Tibial nerve (tissue), 4 donors: ENCODE measurements at places on chromosomes 1 and 21.

GRCh38 chr1:157335056-157335455, 196.9 kb upstream of the ETV3 start:
- no peak for DNase-seq

DNA sequence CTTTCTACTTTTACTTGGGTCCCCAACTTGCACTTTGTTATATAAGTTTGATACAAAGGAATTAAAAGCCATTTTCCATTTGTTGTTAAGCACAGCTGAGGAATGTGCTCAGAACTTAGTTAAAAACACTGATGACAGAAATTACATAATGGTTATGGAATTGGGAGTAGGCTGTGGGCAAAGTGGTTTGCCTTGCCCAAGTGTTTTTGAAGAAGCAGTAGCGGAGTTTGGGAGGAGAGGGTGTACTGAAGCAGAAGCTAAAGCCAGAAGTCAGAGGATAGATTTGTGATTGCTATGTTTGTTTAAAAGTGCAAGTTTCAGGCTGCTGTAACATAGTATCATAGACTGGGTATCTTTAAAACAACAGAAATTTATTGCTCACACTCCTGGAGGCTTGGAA, 391.8 kb downstream of the DUSP10 start:
- DNase-seq = no peak

DNA sequence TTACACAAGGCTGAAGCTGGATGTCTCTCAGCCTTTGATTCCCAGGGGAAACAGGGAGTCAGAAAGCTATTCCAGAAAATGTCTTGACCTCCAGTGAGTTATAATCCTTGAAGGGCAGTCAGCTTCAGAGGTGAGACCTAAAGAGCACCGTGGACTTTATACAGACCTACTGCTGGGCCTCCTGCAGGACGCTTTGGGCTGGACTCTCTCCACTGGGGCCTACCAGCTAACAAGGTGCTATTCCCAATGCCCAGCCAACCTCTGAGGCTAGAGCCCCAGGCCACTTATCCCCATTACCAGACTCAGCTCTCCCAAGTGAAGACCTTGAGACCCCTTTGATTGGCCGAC, 6.6 kb downstream of the SETD4 start:
- no peak for DNase-seq

DNA sequence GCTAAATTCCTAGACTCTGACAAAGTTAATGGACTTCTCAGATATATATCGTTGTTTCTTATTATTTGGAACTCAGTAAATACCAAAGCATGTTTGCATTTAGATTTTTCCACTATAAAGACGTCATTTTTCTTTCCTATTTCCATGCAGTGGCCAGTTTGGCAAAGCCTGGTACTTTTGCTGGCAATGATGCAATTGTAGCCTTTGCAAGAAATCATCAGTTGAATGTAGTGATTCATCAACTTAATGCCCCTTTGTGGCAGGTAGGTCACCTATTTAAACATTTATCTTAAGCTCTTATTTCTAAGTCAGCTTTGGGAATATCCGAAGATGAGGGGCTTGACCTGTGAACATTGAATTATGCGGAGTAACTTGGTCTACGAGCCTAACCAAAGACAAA, 12.0 kb downstream of the OTUD3 start:
- no peak for DNase-seq

DNA sequence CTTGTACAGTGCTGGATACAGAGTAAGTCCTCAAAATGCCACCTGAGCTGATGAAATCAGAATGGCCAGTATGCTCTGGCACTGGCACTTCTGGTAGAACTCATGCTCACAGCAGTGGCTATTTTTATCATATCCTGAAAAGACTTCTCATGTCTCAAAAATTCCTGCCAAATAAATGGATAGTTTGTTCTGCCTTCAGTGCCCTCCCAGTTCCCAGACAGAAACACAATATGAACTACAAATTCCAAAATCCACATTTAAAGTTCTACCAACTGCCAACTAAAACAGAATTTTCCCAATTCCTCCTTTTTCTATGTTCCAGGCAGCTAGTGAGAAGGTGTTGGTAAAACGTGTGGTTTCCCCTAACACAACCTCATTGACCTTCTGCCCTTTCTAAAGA, 51.4 kb upstream of the RGS1 start:
- no peak for DNase-seq

DNA sequence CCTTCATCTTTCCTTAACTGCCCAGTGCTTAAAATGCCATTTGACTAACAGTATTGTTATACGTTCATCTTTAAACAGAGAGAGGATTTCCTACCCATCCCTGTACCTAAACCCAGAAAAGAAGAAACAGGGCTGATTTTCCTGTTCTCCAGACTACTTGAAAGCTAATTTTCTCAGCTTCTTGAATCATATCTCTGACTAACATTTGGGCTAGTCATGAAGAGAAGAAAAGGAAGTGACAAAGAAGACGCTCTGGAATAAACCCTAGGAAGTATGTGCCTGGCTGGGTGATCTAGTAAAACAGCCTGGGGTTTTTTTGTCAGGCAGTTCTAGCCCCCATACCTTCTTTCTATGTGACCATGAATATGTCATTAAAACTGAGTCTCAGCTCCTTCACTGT, 44.8 kb upstream of the SGIP1 start:
- no peak for DNase-seq

- no peak for DNase-seq
Observed at GRCh38 chr1:98653123-98653522, 8.4 kb upstream of the SNX7 start.

DNA sequence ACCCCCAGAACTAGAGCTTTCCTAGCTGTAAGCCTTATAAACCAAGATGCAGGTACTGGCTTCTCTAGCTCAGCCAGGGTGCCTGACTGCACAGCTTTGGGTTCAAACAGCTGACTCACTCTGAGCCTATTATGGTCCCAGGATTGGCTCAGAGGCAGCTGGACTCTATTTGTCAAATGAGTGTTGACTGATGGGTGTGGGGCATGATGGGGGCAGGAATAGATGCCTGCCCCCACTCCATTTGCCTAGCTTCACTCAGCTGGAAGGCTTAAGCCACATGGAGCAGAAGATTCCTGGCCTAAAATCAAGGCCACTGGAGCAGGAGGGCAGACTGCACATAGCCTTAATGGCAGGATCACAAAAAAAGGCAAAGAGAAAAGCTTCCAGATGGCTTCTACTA, 90.5 kb downstream of the PIK3R3 start:
- no peak for DNase-seq

DNA sequence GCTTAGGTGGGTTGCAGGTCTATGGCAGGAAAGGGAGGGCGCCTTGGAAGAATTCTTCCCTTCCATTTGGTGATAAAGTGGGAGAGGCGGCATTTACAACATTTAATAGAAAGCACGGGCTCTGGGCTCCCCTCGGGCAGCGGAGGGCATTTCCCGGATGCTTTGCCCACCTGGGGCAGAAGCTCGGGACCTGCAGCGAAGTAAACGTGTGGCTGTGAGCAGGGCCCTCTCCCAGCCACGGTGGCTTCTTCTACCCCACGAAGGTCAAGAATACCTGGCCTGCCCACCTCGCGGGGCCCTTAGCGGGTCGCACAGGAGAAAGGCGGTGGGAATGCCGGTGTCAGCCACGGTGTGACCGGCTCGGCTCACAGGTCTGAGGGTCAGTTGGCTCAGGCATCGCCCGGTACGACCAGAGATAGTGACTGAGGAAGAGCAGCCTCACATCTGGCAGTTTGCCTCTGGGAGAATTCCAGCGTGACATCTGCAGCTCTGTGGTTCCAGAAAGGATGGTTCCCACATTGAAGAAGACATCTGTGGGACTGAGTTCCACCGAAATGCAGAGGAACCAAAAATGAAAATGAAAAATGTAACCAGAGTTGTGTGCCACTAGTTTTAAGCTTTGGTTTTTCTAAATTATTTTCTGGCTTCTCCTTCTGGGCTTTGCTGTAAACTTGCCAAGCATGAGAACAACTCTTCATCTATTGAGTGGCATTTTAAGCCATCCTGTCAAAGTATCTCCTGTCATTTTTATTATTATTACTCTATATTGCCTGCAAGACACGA, 720 bp upstream of the F3 start:
- DNase-seq = peak; percentile 50

- DNase-seq = no peak
Observed at GRCh38 chr21:46621457-46622182, 13.9 kb upstream of the PRMT2 start.

- DNase-seq = no peak
Observed at GRCh38 chr1:226678251-226678650, 60.8 kb downstream of the ITPKB start.

- no peak for DNase-seq
Observed at GRCh38 chr1:233865902-233866301, 38.6 kb upstream of the SLC35F3 start.

DNA sequence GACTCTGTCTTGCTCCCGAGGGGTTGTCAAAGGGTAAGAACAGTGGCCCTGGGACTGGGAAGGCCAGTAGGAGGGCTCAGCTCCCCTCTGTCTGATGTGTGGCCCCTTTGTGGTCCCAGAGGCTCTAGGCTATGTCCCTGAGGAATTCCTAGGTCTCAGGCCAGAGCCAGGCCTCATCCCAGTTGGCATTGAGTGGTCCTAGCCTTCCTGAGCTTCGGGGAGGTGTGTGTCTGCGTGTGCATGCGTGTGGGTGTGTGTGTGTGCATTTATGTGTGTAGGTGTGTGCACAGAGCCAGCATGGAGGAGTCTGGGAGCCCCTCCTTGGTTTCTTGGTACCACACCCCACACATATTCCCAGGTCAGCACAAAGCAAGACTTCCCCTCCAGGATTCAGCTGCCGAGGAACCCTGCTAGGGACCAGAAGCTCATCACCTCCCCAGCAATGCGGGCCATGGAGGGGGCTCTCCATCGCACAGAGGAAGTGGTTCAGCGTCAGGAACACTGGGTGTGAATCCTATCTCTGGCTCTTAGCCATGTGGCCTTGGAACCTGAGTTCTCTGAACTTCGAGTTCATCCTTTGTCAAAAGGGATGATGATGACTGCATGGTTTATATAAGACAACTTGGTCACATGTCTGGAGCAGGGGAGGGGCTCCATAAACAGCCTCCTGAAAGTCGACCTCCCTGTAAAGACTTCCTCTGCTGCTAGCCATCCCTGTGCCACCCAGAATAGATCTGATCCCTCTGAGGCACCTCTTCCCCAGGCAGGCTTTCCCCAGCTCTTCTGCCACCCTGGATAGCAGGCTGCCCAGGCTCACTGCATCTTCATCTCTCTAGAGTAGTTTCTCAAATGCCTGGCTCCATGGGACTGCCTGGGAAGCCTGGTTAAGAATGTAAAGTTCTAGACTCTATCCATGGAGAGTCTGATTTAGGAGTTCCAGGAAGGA, 8.3 kb upstream of the EPS8L3 start:
- DNase-seq = no peak

DNA sequence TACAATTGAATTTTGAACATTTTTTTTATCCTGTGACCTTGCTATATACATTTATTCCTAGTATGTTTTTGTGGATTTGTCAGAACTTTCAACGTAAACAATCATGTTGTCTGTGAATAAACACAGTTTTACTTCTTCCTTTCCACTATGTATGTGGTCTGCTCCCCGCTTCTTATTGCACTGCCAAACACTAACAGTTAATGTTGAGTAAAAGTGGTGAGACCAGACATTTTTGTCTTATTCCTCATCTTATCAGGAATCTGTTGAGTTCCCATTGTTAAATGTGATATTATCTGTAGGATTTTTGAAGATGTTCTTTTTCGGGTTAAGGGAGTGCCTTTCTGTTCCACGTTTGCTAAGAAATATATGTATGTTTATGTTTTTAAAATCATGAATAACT, 45.9 kb downstream of the CAMSAP2 start:
- no peak for DNase-seq

GRCh38 chr1:178531887-178532286, 19.0 kb downstream of the TEX35 start:
- DNase-seq = no peak

GRCh38 chr21:15274701-15275485, 210.1 kb upstream of the NRIP1 start:
- DNase-seq = no peak

- no peak for DNase-seq
Observed at GRCh38 chr1:25932321-25932720, 26.1 kb upstream of the STMN1 start.

DNA sequence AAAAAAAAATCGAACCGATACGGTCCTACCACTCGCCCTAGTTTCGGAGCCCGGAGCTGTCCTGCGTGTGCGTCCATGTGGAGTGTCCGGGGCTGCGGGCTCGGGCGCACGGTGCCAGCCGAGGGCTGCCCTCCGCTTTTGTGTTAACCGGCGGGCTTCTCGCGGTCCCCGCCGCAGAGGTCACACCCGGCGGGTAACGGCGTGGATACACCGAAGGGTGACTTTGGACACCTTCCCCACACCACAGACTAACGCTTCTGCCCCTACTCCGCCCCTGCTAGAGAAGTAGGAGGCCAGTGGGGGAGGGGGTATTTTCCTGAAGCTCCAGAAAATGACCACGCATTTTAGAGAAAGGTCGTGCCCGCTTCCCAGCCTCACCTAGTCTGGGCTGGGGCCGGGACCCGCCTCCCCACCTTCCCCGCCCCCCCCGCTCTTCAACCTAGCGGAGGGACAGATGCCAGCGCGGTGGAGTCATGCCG, 609 bp upstream of the ATF3 start:
- DNase-seq = no peak

DNA sequence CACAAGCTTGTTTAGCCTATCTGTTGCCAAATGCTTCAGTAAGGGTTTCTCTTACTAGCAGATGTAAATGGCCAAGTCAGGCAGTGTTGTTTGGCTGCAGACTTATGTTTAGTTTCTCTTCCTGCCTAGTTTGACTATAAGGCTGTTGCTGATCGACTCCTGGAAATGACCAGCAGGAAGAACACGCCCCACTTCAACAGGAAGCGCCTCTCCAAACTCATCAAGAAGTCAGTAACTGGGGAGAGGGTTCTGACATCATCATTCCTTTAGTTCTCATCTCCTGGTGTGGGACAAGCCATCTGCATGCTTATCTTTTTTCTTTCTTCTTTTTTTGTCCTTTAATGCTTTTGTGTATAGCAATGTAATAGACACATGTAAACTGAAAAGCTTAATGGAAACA, 25.1 kb downstream of the RRP1B start:
- DNase-seq = no peak

- no peak for DNase-seq
Observed at GRCh38 chr1:235952950-235953615, 86.4 kb upstream of the LYST start.

DNA sequence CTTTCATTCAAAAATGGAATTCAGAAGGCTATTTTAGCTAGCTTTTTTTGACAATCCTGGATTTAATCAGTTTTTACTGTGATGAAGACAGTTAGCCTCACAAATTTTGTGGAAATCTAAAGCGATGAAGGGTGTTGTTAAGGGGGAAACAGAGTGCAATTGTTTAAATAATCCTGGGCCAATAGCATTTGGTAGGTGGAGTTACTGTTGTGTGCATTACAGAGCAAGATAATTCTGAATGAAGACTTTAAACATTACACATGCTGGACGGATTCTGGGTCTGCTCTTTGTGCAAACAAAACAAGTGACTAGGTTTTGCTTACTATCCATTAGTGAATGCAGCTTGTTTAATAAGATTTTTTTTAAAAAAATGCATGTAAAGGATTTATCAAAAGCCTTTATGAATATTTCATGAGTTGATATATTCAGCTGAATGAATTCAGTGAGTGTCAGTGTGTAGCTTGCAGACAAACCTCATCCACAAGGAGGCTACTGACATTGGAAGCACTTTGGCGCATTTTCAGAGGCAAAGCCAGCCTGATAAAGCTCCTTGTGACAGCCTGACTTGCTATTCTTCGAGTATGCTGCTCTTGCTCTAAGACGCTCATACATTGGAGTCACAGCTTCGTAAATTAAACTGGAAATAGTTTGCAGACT, 199.6 kb downstream of the PDE4B start:
- no peak for DNase-seq

- no peak for DNase-seq
Observed at GRCh38 chr1:220962031-220962751, 82.9 kb downstream of the HLX start.
